ENCODE measurements at places on chromosomes 3 and 15.
A peak's percentile ranks its signal among the peaks of the same experiment; 100 is the strongest.

DNA sequence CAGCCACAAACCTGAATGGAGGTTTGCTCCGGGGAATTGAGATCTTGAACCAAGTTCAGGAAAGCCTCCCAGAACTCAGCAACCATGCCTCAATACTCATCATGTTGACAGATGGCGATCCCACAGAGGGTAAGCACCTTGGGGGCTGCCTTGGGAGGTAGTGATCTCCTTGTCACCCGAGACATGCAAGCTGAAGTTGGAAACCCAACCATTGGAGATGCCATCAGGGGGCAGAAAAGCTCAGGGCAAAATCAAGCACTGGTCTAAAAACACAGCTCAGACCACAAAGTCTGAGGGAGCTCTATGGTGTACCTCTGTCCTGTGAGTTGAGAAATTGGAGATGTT lies 5.8 kb downstream of the ITIH1 start:
- no peak for DNase-seq

- peak; percentile 52 for DNase-seq
Measured at GRCh38 chr3:14329116-14329830, 73.1 kb upstream of the SLC6A6 start.

GRCh38 chr15:70516408-70517193 lies 246.8 kb downstream of the UACA start:
- no peak for DNase-seq

DNA sequence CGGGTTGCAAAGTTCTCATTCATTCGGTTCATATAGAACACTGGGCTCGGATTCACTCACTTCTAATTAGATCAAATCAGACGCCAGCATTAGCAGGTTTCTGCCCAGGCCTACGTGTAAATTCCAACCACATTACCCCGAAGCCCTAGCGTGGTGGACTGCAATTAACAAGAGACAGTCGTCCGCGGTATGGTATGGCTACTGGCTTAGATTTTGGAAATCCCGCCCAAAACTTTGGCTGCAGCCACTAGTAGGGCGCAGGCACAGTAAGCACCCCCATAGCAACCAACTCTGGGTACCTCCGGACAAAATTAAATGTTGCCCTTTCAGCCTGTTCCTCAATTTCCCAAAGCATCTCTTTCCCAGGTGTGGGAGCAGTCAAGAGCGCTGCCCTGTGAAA lies 771 bp downstream of the RARRES1 start:
- DNase-seq = no peak

- no peak for DNase-seq
Measured at GRCh38 chr3:163692494-163692893, 1385.8 kb downstream of the SI start.

DNA sequence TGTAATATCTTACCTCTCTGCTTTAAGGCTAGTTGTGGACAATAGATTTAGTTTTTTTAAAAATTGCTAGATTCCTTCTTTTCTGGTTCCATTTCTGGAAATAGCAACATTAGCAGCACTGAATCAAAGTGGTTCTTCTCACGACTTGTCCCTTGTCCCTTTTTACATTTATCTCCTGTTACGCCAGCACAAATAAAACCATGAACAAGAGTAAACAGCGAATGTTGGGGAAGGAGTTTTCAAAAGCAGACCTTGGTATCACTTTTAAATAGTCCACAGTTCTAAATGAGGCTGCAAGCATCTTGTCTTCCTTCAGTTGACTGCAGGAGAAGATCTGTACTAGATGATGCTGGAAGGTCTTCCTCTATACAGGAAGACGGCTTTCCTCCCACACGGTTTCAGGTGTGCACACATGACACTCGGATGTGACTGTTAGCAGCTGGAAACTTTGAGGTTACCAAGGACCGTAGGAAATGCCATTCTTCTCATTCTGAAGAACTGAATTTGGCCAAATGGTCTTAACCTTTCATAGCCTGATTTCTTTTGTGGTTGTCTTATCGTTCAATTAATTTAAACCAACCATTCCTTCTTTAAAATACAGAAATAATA lies 251.0 kb upstream of the ICE2 start:
- DNase-seq = no peak

GRCh38 chr15:31216215-31216911 lies 110.3 kb upstream of the KLF13 start:
- peak; percentile 34 for DNase-seq

GRCh38 chr3:27022096-27022761 lies 347.0 kb downstream of the NEK10 start:
- DNase-seq = no peak

DNA sequence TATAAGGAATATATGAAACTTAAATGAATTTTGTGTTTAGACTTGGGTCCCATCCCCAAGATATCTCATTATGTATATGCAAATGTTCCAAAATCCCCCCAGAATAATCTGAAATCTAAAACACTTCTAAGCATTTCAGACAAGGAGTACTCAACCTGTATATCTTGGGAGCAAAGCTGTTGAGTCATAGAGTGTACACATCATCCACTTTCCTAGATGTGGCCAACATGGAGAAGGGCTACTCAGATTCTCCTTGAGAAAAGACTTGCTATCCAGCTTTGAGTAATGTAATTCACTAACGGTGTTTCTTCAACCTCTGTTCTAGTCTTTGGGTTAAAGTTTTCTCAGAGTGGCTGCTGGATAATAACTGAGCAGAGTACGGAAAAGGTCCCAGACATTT lies 215.5 kb upstream of the POU1F1 start:
- no peak for DNase-seq

DNA sequence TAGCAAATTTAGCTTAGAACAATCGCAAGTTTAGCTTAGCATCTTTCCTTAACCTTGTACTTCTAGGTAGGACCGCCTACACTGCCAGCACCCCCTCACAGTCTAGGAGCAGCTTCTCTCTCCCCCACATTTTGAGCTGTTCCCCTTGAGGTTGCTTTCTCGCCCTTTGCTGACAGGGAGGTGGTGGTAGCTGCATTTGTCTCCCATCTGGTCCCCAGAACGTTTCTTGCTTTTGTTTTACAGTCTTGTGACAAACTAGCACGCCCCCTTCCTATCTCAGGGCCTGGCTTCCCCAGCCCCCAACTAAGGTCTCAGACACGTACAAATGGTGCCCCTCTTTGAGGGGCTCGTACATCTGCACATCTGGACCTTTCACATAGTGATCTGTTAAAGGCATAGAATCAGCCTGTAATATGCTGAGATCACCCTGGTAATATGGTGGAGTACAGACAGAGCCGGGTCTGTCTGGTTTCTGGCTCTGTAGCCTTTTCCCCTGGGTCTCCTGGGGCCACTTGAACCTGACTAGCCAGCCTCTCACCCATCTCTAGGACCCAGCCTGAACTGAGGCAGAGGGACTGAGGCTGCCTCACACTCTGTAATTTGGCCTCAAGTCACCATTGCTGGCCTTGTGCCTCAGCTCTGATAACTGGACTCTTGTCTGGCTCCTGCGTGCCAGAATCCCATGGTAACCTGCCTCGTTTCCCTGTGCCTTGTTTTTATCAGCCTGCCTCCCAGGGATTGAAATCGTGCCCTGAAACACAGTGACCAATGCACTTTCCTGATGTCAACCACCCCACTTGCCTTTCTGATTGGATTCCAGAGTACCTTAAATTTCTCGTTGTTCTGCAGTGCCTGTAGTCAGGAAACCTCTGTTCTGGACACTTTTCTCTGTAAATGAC lies 27.7 kb downstream of the CRTC3 start:
- no peak for DNase-seq

- peak; percentile 45 for DNase-seq
Measured at GRCh38 chr3:112293368-112294321, at the start of gene SLC9C1. SLC9C1 (minus strand) TSS chr3:112294216; CDS start chr3:112286791, 7,425 bp downstream.

DNA sequence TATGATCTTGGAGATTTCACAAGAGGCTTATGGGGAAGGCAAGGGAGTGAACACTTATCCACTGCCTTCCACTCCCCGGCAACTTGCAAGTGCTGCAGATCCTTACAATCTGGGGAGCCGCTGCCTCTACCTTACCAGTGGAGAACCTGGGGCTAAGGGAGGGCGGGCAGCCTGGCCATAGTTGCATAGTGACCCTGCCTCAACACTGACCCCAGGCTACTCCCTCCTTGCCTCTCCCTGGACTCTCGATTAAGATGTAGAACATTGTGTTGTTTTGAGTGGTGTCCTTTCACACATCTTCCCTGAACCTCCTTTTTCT lies 30.6 kb downstream of the SLC6A11 start:
- DNase-seq = no peak

GRCh38 chr3:124786511-124787241 lies 56.4 kb downstream of the UMPS start:
- peak; percentile 35 for DNase-seq

DNA sequence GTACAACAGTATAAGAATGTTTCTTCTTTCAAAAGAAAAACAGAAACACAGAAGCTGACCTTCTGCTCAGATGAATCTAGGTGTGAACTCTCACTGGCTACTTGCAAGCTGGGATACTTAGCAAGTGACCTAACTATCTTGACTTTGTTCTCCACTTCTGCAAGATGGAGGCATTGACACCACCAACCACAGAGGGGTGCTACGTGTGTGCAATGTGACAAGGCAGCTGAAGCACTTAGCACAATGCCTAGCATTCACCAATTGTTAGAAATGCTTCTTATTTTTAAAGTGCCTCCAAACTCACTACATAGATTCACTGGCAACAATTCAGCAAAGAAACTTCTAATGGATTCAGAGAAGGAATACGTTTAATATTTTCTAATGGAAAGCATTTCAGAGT lies 331.4 kb upstream of the WNT5A start:
- no peak for DNase-seq

- no peak for DNase-seq
Measured at GRCh38 chr3:2568156-2568555, 469.5 kb downstream of the CNTN4 start.

DNA sequence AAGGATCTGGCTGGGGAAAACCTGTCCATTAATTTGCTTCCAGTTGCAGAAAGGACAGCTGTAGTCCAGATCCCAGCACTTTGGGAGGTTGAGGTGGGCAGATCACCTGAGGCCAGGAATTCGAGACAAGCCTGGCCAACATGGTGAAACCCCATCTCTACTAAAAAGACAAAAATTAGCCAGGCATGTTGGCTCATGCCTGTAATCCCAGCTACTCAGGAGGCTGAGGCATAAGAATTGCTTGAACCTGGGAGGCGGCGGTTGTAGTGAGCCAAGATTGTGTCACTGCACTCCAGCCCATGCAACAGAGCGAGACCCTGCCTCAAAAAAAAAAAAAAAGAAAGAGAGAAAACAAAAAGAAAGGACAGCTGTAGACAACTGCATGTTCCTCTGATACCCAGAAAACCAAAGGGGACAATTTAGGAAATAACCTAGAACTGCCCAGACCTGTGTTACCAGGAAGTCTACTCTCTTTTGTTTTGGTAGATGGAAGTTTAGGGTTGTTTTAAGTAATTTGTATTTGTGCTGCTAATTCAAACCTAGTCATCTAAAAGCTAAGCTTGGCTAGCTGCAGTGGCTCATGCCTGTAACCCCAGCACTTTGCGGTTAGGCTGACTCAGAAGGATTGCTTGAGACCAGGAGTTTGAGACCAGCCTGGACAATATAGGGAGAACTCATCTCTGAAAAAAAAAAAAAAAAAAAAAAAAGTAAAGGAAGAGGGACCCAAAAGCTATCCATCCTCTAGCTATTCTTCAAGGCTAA lies 22.7 kb downstream of the EXD1 start:
- no peak for DNase-seq

GRCh38 chr3:183839751-183840150 lies 14.4 kb upstream of the MAP6D1 start:
- DNase-seq = no peak

GRCh38 chr15:28125673-28126651 lies 26.8 kb upstream of the OCA2 start:
- peak; percentile 35 for DNase-seq

DNA sequence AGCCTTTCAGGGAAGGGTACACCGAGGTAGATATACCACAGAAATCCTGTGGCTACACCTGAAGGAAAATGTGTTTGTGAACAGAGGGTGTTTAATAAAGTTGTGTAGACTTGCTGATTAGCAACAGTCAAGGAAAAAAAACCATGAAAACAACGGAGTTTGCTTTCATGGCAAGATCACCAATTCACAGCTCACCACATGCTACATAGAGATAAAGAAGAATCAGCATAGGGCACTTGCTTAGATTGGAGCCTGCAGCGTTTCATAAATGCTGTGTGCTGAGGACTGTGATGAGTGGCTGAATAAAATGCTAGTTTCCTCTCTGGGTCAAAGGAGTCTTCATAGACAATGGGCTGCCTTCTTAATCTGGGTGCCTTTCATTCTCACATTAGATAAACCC lies 257.6 kb downstream of the SLC9A9 start:
- no peak for DNase-seq

- DNase-seq = no peak
Measured at GRCh38 chr3:120172070-120172469, 77.8 kb upstream of the GSK3B start.

DNA sequence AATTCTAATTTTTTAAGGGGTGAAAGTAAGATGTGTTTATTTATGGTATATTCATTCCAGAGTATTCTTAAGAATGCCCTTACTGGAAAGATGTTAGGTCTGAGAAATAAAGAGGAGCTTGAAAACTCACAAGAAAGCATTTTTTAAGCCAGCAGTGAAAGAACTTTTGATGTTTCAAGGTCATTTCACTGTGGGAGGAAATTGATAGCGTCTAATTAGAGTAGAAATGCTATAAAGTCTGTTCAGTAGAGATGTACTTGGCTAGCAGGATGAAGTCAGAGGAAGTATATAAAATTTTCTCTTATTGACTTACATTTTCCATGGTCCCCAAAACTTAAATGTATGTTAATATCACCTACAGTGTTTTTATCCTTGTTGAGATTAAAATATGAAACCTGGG lies 354.6 kb downstream of the CNTN6 start:
- DNase-seq = no peak

DNA sequence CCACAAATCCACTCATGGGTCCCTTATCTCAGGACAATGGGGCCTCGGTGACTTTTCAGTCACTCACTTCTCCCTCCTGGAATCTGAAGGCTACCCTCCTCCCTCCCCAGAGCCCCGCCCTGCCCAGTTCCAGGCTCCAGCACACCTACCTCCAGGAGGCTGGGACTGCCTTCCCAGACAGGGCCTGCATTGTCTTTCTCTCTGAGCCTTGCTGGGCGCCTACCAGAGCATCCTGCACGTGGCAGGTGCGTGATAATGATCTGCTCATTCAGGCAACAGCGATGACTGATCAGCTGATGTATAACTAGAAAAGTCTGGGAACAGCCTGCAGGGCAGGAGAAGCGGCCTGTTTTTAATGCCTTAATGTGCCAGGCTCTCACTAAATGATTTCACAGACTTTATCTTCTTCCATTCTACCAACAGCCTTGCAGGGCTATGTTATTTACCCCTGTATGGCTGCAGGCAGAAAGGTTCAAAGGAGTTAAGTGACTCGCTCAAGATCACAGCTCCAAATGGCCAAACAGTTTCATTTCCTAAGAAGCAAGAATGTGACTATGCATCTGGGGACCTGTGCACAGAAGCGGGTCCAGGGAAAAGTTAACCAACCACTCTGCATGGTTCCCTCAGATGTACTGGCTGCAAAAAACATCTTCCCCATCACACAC lies 6.3 kb downstream of the ADAMTS17 start:
- DNase-seq = no peak

Measured in HTR-8/SVneo (cell line).